Right lobe of liver (tissue), 6 donors: ENCODE measurements at places on chromosomes 5 and 9. TPM values are rescaled to one million over a fixed set of nuclear protein-coding genes. Genes with fewer than 3 reads are reported as not detected.

Gene C5orf46
- not detected for total RNA-seq

Gene PTGER4
- 1.2 TPM for total RNA-seq

Gene BARX1
- not detected for total RNA-seq

Gene RAB3C
- 1.3 TPM for total RNA-seq

Gene PCDHGA3
- total RNA-seq, result 1.8 TPM

GRCh38 chr9:37262410-37262809 lies 142.0 kb downstream of the ZCCHC7 start:
- no peaks in the 10 kb centered on the region for H3K36me3 ChIP-seq
- no peak overlapping the region for H3K4me3 ChIP-seq

GRCh38 chr9:113951032-113951372 lies 74.9 kb downstream of the ZNF618 start:
- no peaks in the 10 kb centered on the region for H3K27me3 ChIP-seq
- no peaks in the 10 kb centered on the region for H3K36me3 ChIP-seq
- H3K27ac ChIP-seq, result no peak overlapping the region
- H3K4me3 ChIP-seq, result no peak overlapping the region

Gene SLC6A7
- not detected for total RNA-seq

- H3K36me3 ChIP-seq, result no peaks in the 10 kb centered on the region
- H3K27me3 ChIP-seq, result no peaks in the 10 kb centered on the region
- no peak overlapping the region for H3K4me3 ChIP-seq
Observed at GRCh38 chr5:160266752-160267345, 37.5 kb downstream of the FABP6 start.

DNA sequence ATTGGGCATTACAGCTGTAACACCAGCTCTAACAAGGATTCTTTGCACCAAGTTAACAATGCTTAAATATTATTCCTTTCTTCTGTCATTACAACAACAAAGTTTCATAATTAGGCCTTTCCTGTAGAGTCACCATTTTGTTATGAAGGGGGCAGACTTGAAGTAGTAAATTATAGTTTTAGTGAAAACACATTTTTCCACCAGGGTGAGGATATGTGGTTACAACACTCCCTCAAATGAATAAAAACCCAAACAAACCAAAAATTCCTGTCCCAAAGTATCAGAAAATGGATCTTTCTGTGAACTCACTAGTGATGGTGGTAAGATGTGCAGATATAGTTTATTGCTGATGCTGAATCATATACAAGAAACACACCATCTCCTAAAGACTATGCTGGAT lies 250.5 kb upstream of the TUT7 start:
- no peaks in the 10 kb centered on the region for H3K36me3 ChIP-seq
- H3K4me3 ChIP-seq, result no peak overlapping the region
- H3K4me1 ChIP-seq, result no peaks in the 10 kb centered on the region
- DNase-seq, result no peak
- H3K27me3 ChIP-seq, result no peaks in the 10 kb centered on the region

Gene C5orf58
- total RNA-seq, result not detected

Gene CAMK4
- 0.91 TPM for total RNA-seq

- H3K4me1 ChIP-seq, result no peaks in the 10 kb centered on the region
- H3K27me3 ChIP-seq, result no peaks in the 10 kb centered on the region
- no peak overlapping the region for H3K4me3 ChIP-seq
- DNase-seq, result no peak
- H3K27ac ChIP-seq, result no peak overlapping the region
Observed at GRCh38 chr5:143524338-143524945, 121.0 kb upstream of the NR3C1 start.

DNA sequence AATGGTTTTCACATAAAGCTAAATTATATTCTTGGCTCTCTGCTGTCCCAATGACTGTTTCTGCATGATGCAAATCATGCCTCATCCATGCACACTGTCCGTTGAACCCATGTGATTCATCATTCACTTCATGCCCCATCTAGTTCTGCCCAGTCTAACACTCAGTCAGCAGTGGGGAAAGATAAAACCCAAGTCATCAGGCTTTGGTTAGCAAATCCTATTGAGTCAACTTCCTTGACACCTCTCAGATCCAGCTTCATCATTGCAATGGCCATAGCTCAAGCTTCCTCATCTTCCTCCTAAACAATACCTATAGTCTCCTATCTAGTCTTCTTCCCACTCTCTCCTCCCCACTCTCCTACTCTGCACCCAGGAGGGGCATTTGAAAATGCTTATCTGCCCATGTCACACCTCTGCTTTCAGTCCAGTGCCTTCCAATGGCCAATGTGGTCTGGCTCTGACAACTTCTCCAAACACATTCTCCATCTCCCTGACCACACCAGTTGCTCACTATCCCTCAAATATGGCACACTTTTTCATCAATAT lies 266.0 kb upstream of the TRIM32 start:
- no peaks in the 10 kb centered on the region for H3K27me3 ChIP-seq
- no peak for DNase-seq
- no peaks in the 10 kb centered on the region for H3K36me3 ChIP-seq

DNA sequence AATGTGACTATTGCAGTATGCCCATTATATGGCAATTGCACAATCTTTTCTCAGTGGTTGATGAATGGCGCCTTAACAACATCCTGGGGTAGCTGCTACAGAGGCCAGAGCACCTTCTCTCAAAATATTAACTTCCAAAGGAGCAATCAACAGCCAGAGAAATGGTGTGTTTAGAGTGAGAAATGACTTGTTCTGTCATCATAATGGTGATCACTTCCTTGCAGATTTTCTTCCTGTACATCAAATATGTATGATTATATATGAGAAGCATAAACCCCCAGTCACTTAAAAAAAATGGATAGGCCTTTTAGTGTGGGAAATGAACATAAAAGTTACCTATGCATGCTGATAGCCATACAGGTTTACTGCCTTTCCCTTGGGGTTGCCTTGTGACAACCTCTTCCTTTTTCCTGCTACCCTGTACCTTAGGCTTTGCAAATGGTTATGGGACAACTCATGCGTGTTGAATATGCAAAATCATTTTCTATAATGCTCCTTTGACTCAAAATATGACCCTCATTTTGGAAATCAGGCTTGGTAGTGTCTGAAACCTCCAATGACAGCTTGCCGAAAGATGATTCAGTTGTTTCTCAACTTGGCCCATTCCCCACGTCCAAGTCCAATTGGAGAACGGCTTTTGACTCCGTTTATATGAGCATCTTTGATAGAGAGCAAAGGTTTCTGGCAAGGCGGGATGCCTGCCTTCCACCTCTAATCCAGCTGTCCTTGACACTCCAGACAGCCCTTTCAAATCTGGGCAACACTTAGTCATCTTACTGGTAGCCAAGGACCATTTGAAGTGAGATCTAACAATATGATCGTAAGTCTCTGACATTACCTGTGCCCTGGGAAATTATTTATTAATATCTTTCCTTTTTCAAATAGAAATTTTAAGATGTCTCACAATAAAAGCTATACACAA lies 69.3 kb downstream of the SLC1A1 start:
- no peaks in the 10 kb centered on the region for H3K27me3 ChIP-seq
- no peak overlapping the region for H3K27ac ChIP-seq
- H3K4me3 ChIP-seq, result no peak overlapping the region
- DNase-seq, result no peak

DNA sequence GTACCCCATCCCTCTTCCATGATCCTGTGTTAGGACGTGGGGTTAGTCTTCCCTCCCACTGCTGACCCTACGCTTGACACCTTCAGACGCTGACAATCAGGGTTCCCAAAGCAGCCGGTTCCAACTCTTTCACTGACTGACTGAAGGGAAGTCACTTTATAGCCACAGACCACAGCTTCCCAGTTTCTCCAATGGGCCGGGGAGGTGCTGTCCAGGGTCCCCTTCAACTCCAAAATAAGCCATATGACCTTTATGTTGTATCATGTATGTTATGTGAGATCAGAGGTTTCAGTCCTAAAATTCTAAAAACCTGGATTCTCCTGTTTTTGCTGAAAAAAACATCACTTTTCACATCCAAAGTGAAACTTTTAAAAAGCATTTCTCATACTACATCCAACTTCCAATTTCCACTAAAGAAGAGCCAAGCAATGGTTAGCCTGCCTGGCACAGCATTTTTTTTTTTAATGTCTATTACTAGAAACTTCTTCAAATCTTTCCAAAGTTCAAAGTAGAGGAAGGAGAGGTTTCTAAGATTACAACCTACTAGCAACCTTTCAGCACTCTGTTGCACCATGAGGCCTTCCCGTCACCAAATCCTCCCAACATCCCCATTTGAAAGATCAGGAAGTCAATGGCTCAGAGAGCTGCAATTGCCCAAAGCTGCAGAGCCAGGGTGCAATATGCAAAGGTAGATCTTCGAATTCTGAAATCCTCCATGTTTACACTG lies 5.2 kb downstream of the EPB41L4B start:
- no peak for DNase-seq
- no peak overlapping the region for H3K4me3 ChIP-seq
- H3K27ac ChIP-seq, result no peak overlapping the region
- no peaks in the 10 kb centered on the region for H3K27me3 ChIP-seq
- H3K36me3 ChIP-seq, result no peaks in the 10 kb centered on the region

GRCh38 chr5:2352101-2352861 lies 399.2 kb downstream of the IRX2 start:
- no peak for DNase-seq
- no peak overlapping the region for H3K27ac ChIP-seq
- no peaks in the 10 kb centered on the region for H3K36me3 ChIP-seq
- no peak overlapping the region for H3K4me3 ChIP-seq
- no peaks in the 10 kb centered on the region for H3K27me3 ChIP-seq

DNA sequence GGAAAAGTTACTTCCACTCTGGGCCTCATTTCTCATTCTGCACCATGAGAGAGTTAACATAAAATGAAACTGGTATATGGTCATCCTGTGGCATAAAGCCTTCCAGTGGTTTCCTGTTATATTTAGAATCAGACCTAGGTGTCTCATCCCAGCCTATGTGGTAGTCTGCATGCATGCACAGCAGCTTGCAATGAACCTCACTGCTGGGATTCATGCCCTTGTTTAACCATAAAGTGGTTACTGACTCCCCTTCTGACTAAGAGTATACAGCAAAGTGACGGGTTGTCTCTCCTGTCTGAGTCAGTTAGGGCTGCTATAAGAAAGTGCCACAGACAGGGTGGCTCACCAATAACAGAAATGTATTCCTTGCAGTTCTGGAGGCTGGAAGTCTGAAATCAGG lies 14.7 kb upstream of the TDRD7 start:
- H3K27ac ChIP-seq, result no peak overlapping the region
- H3K27me3 ChIP-seq, result no peaks in the 10 kb centered on the region
- no peak for DNase-seq
- H3K4me3 ChIP-seq, result no peak overlapping the region
- no peaks in the 10 kb centered on the region for H3K4me1 ChIP-seq
- no peaks in the 10 kb centered on the region for H3K36me3 ChIP-seq

- no peaks in the 10 kb centered on the region for H3K27me3 ChIP-seq
- H3K36me3 ChIP-seq, result no peaks in the 10 kb centered on the region
- peaks cover 27% of the 10 kb centered on the region for H3K4me1 ChIP-seq
- DNase-seq, result peak; percentile 94
- no peak overlapping the region for H3K4me3 ChIP-seq
Observed at GRCh38 chr5:80668016-80668969, 13.5 kb upstream of the DHFR start.

DNA sequence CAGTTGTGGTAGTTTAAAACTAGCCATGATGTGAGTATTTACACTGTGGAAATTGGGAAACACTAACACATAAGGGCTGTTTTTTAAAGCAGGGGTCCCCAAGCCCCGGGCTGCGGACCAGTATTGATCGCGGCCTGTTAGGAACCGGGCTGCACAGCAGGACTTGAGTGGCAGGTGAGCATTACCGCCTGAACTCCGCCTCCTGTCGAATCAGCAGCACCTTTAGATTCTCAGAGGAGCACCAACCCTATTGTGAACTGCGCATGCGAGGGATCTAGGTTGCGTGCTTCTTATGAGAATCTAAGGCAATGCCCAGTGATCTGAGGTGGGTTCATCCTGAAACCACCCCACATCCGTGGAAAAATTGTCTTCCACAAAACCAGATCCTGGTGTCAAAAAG lies 127.8 kb downstream of the PCSK5 start:
- H3K27me3 ChIP-seq, result no peaks in the 10 kb centered on the region
- peaks cover 4% of the 10 kb centered on the region for H3K4me1 ChIP-seq
- no peak overlapping the region for H3K4me3 ChIP-seq
- no peak overlapping the region for H3K27ac ChIP-seq
- no peak for DNase-seq
- H3K36me3 ChIP-seq, result no peaks in the 10 kb centered on the region

GRCh38 chr5:102529031-102529430 lies 30.2 kb upstream of the SLCO6A1 start:
- no peak overlapping the region for H3K4me3 ChIP-seq
- H3K27me3 ChIP-seq, result no peaks in the 10 kb centered on the region
- no peaks in the 10 kb centered on the region for H3K4me1 ChIP-seq
- H3K27ac ChIP-seq, result no peak overlapping the region
- no peak for DNase-seq

GRCh38 chr9:133830310-133830709 lies 92.2 kb upstream of the SARDH start:
- no peak overlapping the region for H3K4me3 ChIP-seq
- no peaks in the 10 kb centered on the region for H3K36me3 ChIP-seq
- H3K4me1 ChIP-seq, result no peaks in the 10 kb centered on the region
- no peak for DNase-seq
- H3K27ac ChIP-seq, result no peak overlapping the region

GRCh38 chr9:112819635-112820496 lies 69.3 kb downstream of the SNX30 start:
- H3K27ac ChIP-seq, result no peak overlapping the region
- no peaks in the 10 kb centered on the region for H3K27me3 ChIP-seq
- H3K4me3 ChIP-seq, result no peak overlapping the region
- DNase-seq, result no peak

DNA sequence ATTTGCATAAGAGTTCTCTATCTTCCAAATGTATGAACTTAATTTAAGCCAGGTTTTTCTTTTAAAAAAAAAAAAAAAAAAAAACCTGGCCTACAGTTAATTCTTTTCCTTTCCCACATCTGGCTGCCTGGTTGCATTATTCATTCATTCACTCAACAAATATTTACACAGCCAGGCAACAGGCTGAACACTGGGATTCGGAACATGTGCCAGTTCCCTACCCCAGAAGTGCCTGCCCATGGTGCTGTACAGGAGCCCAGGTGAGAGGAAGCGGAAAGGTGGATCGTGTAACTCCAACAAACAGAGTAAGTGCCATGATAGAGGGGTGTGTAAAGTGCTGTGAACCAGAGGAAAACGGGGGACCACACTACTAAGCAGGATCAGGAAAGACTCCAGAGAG lies 93.6 kb downstream of the CDK5RAP2 start:
- no peaks in the 10 kb centered on the region for H3K4me1 ChIP-seq
- no peak overlapping the region for H3K4me3 ChIP-seq
- no peak for DNase-seq
- no peak overlapping the region for H3K27ac ChIP-seq
- no peaks in the 10 kb centered on the region for H3K27me3 ChIP-seq
- no peaks in the 10 kb centered on the region for H3K36me3 ChIP-seq
